Activated gamma-delta T cell (primary cell): ENCODE measurements at places on chromosomes 1 and 21.
A peak's percentile ranks its signal among the peaks of the same experiment; 100 is the strongest.

DNA sequence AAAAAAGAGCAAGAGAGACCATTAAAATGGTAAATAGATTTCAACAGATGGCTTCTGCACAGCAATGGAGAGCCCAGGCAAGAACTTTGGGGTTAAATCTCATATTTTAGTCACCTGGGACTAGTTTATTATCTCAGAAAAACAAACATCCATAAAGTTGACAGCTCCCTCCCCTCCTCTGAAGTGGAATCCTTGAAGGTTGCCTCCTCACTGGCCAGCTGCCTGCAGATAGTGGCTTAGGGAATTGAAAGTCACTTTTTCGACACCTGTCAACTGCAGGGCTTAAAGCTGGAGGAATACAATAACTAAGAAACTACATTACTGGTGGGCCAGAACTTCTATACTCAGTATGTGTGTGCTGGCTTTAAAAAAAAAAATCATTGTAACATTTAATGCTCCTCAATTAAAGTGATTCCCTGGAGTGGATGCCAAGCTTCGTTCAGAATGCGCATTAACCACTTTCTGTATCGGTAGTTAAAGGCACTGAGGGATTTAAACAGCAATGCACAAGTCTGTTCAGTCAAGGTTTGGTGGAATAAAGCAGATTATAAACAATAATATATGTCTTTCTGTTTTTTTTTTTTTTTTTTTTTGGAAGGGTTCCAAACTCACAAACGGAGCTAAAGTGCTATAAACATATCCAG, 52.5 kb downstream of the LHX4 start:
- DNase-seq: no peak

- no peak for DNase-seq
Observed at GRCh38 chr1:92944901-92945747, 16.1 kb downstream of the DIPK1A start.

- DNase-seq: no peak
Observed at GRCh38 chr1:69433073-69433472, 134.6 kb upstream of the LRRC7 start.

DNA sequence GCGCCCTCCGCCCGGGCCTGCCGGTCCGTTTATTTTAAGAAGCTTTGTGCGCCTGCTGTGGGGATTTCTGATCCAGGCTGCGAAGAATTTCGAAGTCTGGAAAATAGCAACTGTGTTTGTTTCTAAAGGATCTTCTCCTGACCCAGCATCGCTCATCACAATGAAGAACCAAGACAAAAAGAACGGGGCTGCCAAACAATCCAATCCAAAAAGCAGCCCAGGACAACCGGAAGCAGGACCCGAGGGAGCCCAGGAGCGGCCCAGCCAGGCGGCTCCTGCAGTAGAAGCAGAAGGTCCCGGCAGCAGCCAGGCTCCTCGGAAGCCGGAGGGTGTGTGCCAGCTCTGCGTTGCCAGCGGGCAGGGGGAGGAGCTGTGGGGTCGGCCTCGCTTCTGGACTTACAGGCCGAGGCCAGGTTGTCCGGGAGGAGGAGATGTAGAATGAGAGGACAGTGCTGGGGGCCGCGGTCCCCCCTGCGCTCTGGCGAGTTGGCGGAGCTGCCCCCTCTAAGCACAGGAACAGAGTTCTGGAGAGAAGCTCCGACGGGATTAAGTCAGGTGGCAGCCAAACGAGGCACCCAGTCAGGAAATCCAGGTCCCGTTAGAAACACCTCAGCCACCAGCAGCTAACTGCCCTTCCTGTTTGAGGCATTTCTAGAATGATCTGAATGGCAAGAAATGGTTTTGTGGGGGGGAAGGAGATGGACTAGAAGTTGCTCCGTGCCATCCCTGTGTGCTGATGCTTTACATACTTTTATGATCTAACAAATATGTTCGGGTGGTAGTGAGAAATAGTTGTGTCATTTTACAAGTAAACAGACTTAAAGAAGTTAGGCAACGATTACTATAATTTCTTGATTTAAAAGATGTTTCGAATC, 948 bp downstream of the TXLNA start:
- peak; percentile 19 for DNase-seq

GRCh38 chr21:43654806-43655489, 4.3 kb downstream of the HSF2BP start:
- no peak for DNase-seq

DNA sequence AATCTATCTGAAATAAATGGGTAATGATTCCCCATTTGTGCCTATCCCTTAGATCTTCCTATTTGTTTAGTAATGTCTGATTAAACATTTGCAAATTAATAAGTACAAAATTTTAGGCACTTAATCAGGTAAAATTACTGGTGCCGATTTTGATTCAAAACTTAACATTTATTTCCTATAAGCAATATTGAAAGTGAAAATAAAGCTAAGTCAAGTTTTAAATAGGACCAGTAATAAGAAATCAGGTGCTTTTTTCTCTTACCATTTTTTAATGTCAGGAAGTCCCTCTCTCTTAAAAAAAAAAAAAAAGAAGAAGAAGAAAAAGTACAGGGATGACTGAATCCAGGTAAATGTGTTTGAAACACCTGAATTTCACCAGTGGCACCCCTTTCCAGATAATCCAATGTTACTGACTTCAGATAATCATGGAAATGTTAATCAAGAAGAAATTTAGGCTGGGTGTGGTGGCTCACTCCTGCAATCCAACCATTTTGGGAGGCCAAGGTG, 836 bp upstream of the GBP4 start:
- no peak for DNase-seq

GRCh38 chr1:116115476-116116439, 4.6 kb downstream of the MAB21L3 start:
- no peak for DNase-seq

- no peak for DNase-seq
Observed at GRCh38 chr1:157477419-157477818, 74.9 kb downstream of the FCRL5 start.

DNA sequence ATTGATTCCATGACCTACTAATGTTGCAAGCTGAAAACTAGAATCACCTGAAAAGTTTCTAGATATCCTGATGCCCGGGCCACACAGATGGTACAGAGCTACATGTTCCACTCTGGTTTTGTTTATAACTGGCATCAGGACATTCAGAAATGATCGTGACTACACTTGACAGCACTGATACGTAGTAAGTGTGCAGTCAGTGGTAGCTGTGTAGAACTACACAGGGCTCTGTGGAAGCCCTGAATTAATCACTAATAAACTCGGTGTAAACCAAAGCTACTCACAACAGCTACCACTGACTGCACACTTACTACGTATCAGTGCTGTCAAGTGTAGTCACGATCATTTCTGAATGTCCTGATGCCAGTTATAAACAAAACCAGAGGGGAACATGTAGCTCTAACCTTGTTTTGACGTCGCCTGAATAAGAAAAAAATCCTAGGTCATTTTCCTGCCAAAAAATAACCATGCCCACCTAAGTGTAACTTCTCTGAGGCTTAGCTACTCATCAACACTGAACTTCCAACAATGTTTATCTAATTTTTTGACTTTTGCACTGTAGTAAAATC, 149.7 kb downstream of the TGFBR3 start:
- DNase-seq: no peak

DNA sequence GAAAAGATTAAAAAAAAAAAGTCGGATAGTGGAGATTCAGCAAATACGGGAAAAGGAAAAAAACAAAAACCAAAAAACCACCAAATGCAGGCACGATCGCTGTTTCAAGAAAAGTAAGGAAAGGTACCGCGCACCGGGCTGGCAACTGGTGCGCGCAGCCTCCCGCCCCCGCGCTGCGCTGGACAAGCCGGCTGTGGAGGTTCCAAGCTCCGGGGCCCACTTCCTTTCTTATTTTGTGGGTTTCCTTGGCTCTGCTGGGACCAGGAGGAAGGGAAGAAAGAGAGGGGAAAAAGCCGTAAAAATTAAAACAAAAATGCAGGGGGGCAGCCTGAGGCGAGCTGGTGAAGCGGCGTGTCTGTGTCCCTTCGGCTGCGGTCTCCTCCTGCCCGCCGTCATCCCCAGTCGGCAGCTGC, 233 bp downstream of the ADAMTS5 start:
- no peak for DNase-seq

- no peak for DNase-seq
Observed at GRCh38 chr1:47675047-47675675, 237.3 kb downstream of the FOXD2 start.

DNA sequence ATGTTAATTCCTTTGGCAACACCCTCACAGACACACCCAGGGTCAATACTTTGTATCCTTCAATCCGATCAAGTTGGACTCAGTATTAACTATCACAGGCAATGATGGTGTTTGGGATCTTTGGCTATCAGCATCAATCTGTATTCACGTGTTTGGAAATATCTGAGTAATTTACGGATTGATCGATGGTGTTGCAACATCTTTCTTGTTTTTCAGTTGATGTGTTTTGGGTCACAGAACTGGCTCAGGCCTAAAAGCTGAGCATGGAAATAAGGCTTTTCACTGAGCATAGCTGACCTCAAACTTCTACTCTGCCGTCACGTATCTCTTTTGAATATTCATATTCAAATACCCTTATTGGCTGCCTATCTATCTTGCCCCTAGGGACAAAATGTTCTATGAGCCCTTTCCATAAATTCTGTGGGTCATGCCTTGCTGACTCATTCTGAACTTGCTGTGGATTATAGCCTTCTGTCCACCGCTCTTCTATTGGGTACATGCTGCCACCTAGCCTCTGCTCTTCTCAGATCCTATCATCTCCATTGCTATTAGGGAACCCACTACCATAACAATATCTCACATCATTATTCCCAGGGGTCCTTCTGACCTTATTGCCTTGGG, 156.0 kb downstream of the PDE4B start:
- no peak for DNase-seq

- no peak for DNase-seq
Observed at GRCh38 chr1:169925505-169926482, 32.1 kb upstream of the SCYL3 start.

GRCh38 chr1:80915491-80915890, 885.2 kb upstream of the ADGRL2 start:
- DNase-seq: no peak

DNA sequence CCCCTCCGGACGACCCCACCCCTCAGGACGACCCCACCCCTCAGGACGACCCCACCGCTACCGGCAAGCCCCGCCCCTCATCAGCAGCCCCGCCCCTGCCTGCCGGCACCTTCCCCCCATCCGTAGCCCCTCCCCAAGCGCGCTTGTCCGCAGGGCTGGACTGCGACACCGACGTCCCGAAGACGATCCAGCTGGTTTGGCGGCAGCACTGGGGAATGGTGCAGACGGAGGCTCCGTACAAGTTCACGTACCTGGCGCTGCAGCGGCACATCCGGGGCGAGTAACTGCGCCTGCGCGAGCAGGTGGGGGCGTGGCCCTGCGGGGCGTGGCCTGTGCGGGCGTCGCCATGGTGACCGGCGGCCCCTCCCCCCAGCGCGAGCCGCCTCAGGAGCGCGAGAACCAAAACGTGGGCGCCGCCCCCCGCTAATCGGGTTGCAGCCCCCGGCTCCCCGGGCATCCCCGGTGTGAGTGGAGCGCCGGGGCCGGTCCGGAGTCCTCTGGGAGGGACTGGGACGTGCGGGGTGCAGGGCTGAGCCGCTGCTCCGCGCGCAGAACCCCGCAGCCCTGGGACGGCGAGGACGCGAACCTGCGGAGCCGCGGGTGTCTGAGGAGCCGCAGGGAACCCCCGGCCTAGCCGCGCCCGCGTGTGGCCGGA, 4.9 kb downstream of the RNF223 start:
- peak; percentile 87 for DNase-seq

DNA sequence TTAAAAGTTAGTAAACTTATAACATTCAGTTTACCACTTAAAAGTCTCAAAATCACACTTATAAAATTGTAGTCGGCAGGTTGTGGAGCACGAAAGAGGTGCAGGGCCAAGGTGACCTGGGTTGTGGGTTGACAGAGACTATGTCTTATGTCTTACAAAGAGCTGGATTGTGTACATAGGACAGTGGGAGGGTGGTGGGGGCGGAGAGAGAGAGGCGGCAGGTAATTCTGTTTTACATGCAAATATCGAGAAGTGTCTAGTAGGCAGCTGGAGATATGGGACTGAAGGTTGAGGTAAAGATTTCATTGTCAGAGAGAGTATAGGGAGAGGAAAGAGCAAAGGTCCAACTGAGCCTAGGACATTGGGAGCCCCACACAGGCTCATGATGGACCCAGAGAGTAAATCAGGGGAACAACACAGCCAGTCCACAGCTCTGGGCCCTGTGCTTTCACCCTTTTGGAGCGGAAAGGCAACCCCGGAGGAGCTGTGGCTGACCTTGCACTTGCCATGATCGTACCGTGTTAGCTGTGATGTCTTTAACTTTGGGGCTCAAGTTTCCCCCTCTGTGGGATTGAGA, 28.1 kb upstream of the ZBTB18 start:
- DNase-seq: no peak

DNA sequence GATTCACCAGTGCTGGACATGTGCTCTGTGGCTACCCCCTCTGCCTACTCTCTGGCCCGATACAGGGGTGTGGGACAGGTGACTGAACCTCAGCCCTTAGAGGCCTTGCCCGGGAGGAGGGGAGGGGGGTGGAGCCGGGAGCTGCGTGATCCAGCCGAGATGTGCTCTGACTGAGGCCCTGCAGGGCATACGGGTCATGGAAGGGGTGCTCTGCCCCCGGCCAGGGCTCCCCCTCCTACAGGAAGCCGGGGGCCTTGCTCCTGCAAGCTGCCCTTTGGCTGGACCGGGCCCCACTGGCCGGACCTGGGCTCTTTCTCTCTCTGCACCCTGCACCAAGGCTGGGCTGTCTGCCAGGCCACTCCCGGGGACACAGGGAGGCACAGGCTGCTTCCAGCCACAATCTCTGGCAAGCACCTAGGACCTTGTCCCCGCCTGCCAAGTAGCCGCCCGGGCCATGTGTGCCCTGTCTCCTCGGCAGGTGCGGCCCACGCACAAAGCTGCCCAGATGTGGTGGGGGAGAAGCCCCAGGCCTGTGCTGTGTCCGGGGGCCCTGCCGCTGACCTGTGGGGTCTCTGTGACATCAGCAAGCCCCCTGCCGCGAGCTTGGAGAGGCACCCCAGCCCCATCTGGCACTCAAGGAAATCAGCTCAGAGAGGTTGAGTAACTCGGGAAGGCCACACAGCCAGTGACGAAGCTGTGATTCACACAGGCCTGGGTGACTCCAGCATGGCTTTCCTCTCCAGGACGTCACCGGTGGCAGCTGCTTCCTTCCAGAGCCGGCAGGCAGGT, 1.5 kb downstream of the SCNN1D start:
- DNase-seq: no peak

DNA sequence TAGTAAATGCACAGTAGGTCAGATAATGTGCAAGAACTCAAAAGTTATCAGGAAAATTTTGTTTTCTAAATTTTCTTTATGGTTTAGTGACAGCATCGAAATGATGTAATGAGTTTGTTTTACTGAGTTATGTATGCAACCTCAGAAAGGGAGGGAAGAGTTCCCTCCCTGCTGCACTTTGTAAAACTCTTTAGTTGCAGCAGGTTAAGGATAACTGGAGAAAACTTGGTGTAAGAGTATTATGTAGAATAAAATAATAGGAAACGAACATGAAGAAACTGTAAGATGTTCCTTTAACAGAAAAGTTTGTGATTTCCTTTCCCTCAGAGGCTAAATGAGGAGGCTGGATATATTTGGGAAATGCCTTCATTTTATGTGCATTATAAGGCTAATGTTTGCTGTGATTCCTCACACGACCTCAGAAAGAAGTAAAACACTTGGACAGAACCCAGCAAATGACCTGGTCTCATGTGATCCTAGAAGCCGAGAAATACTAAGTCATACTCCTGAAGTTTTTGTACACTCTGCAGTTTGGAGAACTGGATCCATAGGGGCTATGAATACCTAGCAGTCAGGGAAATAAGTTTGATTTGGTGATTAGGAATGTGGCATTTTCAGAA, 35.4 kb downstream of the ADGRL2 start:
- no peak for DNase-seq

GRCh38 chr1:43304314-43304681, 3.5 kb downstream of the TIE1 start:
- no peak for DNase-seq
